Activated CD4-positive, alpha-beta T cell treated with anti-CD3 and anti-CD28 coated beads, Interleukin-2, amount 50 U/mL, for 4 hours (primary cell): ENCODE measurements at places on chromosomes 1 and 21.
A peak's percentile ranks its signal among the peaks of the same experiment; 100 is the strongest.

DNA sequence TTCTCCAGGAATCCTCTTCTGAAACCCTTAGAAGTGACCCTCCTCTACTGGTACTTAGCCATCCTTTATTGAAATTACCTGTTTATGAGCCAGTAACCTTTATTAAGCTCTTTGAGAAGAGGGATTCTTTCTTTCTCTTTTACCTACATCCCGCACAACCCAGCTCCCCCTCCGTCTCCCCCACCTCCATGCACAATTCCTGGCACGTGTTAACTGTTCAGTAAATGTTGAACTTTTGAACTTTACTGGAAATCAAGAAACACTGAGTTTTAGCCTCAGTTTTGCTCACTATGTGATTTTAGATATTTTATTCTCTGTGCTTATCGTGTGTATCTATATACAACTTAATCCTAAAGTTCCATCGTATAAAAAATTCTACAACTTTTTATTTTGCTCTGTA lies 1.8 kb downstream of the TMED5 start:
- no peak for DNase-seq

GRCh38 chr1:168167806-168168205 lies 11.0 kb upstream of the TIPRL start:
- DNase-seq, result no peak

GRCh38 chr21:28588997-28589396 lies 403.7 kb downstream of the LTN1 start:
- DNase-seq, result no peak

DNA sequence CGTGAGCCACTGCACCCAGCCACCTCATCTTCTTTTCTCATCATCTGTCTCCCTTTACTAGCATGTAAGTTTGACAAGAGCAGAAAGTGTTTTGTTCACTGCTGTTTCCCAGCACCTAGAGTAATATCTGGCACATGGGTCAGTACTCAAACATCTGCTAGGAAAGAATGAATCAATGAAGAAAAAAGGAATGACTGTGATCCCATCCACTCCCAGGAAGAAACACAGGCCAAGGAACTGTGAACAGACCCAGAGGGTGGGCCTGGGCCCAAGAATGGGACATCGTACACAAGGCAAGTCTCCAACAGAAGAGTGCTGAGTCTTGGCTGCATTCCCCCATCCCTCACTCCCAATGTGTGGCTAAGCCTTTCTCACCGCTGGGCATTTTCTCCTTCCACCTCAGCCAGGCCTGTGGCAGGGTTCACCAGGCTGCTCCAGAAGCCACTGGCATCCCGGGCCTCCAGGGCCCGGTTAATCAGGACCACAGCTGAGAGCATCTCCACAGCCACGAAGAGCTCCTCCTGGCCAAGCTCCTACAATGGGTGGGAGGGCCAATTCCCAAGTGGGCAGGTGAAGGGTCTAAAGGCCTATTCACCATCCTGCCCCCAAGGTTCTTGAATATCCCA lies 18.4 kb downstream of the IQGAP3 start:
- no peak for DNase-seq

DNA sequence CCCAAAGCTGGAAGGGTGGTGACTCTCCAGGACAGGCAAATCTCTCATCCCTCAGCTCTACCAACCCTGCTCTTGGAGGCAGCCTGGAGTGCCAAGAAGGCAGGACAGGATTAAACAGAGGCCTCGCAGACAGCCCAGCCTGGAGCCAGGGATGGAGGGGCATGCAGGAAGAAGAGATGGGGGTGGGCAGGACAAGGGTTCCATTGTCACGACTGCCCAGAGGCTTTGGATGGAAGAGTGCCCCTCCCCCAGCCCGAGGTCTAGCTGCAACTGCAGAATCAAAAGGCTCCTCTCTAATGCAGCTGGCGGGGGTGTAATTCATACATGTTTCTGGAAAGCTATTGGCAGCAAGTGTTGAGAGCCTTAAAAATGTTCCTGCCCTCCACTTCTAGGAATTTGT lies 8.8 kb downstream of the RAB7B start:
- DNase-seq, result no peak

DNA sequence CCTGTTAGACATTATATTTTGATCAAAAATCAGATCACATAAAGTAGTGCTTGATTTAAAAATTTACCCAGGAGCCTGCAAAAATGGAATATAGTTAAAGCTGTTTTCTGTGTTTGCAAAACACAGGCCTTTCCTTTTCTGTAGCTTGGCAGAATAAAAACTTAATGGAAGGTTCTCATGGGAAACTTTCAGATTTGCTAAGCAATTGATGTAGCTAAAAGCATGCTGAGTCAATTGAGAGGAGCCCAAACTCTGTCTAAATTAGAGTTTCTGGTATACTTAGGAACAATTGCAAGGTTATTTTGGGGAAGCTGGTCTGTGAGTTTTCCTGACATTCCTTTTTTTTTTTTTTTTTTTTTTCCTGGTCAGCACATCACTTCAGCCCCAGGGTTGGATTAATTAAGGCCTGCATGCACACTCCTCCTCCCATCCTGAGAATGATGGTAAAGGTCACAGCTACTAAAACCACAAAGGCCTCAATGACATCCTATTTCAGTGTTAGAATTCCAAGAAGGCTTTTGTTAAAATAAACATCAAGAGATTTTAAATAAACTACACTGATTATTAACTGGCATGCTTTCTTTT lies 608.7 kb downstream of the PLPP3 start:
- no peak for DNase-seq

GRCh38 chr1:235502601-235503402 lies 1.4 kb downstream of the B3GALNT2 start:
- no peak for DNase-seq

GRCh38 chr1:17207966-17208418 lies 3.1 kb downstream of the PADI1 start:
- peak; percentile 22 for DNase-seq

GRCh38 chr21:33883118-33883517 lies 32.5 kb downstream of the ATP5PO start:
- DNase-seq, result no peak

DNA sequence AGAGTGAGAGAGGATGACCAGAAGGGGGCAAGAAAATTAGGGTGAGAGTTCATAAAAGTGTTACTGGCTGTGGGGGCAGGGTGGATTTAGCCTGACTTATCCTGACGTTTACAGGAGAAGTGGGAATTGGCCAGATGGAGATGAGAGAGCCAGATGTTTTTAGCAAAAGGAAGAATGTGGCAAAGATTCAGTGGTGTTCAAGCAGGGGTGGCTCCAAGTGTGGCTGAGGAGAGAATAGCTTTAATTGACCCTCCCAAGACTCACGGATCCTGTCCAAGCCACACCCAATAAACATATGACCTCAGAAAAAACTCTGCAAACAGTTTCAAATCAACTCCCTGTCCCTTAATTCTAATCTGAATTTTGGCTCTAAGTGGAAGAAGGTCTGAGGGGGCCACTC lies 35.2 kb upstream of the EDEM3 start:
- DNase-seq, result no peak

DNA sequence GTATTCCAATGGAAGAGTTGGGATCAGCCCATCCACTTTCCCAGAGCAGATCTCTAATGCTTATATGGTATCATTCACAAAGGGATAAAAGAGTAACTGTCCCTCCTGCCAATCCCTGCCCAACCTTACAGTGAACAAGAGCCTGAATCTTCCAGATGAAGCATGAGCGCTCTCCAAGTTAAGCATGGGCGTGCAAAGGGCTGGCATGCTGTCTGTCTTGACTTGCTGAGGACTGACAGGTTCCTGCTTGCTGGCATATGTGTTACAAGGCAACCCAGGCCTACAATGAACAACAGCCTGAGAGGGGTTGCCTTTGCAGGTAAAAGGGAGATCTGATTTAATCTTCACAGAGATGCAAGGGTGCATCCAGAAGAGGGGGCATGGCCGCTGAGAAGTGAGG lies 155.6 kb upstream of the SOD1 start:
- DNase-seq, result no peak

GRCh38 chr1:11054666-11055065 lies 5.2 kb downstream of the SRM start:
- DNase-seq, result no peak

GRCh38 chr1:116075990-116076389 lies 35.2 kb upstream of the MAB21L3 start:
- DNase-seq, result no peak

DNA sequence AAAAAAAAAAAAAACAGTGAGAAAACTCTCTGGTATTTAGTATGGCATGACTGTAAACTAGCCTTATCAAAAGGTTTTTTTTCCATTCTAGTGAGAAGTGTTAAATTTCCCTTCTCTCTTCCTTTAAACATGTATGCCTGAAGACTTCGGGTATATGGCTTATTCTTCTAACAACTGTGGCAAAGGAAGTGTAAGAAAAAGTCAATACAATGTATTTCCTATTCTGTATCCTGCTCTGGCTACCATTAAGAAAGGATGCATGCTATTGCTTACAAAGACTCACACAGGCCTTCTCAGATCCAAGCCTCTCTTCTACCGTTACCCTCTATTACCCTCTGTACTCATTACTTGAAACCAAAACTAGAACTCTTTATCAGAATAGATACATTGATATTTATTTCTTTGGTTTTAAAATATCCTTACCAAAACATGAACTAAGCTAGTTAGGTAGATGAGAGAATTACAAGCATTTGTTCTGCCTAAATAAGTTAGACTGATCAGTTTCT lies 8.4 kb downstream of the CEPT1 start:
- no peak for DNase-seq

DNA sequence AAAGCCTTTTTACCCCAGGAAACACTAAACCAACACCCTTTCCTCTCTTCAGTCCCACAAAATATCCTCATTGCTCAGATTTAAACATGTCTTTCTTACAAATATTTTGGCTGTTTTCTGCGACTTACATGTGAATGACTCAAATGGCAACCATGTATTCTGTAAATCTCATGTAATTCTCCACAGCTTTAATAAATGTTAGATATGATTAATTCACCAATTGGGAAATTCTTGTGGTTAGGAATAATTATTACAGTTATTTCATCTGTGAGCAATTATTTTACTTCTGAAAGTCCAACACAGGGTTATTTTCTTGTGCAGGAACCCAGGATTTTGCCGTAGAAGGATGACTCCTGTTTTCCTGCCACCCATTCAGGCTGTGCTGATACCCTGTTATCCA lies 431.5 kb downstream of the LMO4 start:
- no peak for DNase-seq

DNA sequence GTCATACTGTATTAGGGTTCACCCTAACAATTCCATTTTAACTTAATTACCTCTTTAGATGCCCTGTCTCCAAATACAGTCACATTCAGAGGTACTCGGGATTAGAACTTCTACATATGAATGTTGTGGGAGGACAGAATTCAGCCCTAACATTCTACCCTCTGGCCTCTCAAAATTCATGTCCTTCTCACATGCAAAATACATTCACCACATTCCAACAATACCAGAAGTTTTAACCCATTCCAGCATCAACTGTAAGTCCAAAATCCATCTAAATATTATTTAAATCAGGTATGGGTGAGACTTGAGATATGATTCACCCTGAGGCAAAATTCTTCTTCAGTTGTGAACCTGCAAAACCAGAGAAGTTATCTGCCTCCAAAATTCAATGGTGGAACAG lies 14.5 kb downstream of the LY9 start:
- no peak for DNase-seq

DNA sequence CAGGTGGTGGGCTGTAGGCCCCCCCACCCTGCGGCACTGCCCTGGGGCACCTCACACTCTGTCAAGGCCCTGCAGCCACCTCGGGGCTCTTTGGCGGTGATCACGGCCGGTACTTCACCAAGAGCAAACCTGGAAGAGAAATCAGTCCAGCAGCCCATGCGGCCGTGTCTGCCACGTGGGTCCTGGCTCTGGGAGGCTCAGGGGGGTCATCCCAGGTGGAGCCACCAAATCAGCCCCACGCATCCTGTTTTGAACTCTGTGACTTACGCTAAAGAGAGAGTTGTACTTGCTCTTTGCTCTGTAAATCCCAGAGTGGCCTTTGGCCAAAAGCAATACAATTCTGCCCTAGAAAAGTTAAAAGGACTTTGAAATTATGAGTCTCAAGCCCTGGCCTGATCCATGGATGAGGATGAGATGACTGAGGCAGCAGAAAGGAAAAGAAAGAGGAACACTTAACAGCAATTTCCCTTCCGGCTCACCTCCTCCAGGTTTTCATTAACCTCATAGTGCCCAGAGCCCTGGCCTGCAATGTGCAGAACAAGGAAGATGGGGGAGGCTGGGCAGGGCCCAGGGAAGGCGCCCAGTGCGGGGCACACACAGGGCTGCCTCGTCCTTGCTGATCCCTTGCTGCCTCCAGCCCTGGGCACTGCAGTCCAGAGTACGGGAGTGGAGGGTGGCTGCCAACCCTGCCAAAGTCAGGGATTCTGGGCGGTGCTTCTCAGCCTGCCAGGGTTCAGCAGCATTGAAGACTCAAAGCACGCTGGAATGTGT lies 337.0 kb downstream of the MATN1 start:
- DNase-seq, result no peak

GRCh38 chr21:32523988-32524719 lies 61.2 kb downstream of the TCP10L start:
- no peak for DNase-seq

DNA sequence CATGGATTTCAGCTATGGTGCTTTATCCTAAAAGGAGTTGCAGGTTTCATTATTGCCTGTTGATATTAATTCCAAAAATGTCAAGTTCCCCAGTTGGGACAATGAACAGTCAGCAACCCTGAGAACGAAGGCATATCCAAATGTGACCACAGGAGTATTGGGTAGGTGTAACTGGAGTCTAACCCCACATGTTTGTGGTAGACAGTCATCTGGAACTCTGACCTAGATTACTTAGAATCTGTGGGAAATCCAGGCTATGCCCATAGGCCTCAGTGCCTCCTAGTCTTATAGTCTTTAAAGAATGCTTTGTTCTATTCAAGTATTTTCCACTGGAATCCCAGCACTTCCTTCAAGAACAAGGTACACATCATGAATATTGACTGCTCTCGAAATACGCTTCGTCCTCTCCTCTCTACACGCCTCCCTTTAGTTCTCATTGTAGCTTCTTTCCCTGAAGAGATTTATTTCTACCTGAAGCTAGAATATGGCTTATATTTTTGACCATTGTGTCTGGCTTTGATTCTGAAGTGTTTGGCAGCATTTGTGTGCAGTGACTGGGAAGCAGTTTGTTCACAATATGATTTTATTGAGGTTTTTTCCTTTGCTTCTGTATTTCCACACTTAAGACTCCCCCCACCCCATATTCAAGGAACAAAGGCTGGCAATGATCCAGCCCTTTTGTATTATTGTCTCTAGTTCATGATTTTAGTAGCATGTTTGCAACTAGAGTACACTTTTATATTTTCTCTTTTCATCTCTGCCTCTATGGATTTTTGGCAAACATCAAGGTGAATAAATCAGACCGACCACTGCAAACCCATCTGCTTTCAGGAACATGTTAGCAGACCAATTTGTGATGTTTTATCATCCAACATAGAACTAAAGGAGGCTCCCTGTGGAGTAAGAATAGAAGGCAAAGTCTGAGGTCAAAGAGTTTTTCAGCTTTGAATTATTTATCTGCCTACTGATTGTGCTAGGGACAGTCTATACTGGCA lies 178.6 kb downstream of the GPR52 start:
- DNase-seq, result no peak

DNA sequence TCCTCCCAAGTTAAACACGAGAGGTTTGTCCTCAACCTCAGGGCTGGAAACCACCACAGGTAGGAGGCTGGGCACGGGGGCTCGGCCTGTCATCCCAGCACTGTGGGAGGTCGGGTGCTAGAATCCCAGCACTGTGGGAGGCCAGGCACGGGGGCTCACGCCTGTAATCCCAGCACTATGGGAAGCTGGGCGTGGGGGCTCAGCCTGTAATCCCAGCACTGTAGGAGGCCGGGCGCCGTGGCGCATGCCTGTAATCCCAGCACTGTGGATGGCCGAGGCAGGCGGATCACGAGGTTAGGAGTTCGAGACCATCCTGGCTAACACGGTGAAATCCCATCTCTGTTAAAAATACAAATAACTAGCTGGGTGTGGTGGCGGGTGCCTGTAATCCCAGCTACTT lies 6.7 kb upstream of the CDK11A start:
- DNase-seq, result no peak
